Keratinocyte (primary cell): ENCODE measurements at places on chromosomes 6 and 20.

GRCh38 chr6:123763904-123764303, 39.8 kb upstream of the NKAIN2 start:
- no peaks in the 10 kb centered on the region for H3K36me3 ChIP-seq
- DNase-seq = no peak
- no peak overlapping the region for H3K27ac ChIP-seq
- H3K4me1 ChIP-seq = no peaks in the 10 kb centered on the region
- no peak overlapping the region for H3K4me3 ChIP-seq
- no peaks in the 10 kb centered on the region for H3K27me3 ChIP-seq

GRCh38 chr20:60068509-60068908, 110.3 kb downstream of the CDH26 start:
- H3K4me1 ChIP-seq = peaks cover 4% of the 10 kb centered on the region
- no peak for DNase-seq
- H3K36me3 ChIP-seq = no peaks in the 10 kb centered on the region
- H3K4me3 ChIP-seq = no peak overlapping the region
- no peak overlapping the region for H3K27ac ChIP-seq

DNA sequence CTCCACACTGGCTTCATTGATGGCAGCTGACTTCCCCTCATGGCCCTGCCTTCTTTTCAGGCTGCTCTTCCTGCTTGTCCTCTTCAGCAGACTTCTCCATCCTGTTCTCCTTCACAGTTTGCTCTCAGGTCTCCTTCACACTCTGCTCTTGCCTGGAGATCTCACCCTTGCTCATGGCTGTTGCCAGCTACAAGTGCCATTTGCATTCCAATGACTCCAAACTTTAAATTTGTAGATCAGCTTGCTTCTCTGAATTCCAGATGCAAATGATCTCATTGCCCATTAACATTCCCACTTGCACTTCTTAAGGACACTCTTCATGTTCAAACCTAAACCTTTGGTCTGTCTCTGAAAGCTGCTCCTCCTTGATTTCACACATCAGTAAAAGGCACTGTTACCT, 343.0 kb downstream of the QKI start:
- no peaks in the 10 kb centered on the region for H3K27me3 ChIP-seq
- no peak for DNase-seq
- H3K4me1 ChIP-seq = no peaks in the 10 kb centered on the region
- H3K4me3 ChIP-seq = no peak overlapping the region
- no peaks in the 10 kb centered on the region for H3K36me3 ChIP-seq

- DNase-seq = no peak
- no peaks in the 10 kb centered on the region for H3K4me1 ChIP-seq
- no peak overlapping the region for H3K27ac ChIP-seq
Observed at GRCh38 chr6:53992522-53992921, 118.7 kb upstream of the MLIP start.

- no peak for DNase-seq
- no peak overlapping the region for H3K27ac ChIP-seq
- H3K36me3 ChIP-seq = peaks cover 8% of the 10 kb centered on the region
- no peaks in the 10 kb centered on the region for H3K27me3 ChIP-seq
Observed at GRCh38 chr20:33753763-33754162, 22.0 kb downstream of the ZNF341 start.

GRCh38 chr6:166174031-166174430, 6.4 kb upstream of the TBXT start:
- no peak for DNase-seq
- H3K4me1 ChIP-seq = no peaks in the 10 kb centered on the region
- no peak overlapping the region for H3K27ac ChIP-seq
- H3K4me3 ChIP-seq = no peak overlapping the region

- no peaks in the 10 kb centered on the region for H3K27me3 ChIP-seq
- no peak overlapping the region for H3K4me3 ChIP-seq
- H3K4me1 ChIP-seq = no peaks in the 10 kb centered on the region
- DNase-seq = no peak
- H3K36me3 ChIP-seq = no peaks in the 10 kb centered on the region
Observed at GRCh38 chr6:126069449-126069848, 83.1 kb downstream of the TRMT11 start.

DNA sequence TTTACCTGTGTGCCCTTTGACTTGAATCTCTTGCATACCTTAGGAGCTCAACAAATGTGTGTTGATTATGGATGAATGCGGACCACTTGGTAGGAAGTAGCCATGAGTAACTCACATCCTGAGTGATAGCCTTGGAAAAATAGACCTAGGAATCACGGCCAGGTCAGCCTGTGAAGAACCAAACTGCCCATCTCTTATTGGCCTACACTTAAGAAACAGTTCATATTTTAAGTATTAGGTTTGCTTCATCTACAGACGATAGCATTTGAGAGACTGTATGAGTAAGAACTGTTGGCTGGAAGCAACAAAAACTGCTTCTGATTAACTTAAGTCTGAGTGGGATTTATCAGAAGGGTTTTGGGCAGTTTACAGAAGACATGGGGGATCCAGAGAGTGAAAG, 320.1 kb upstream of the PRND start:
- H3K27me3 ChIP-seq = peaks cover 32% of the 10 kb centered on the region
- no peak overlapping the region for H3K27ac ChIP-seq
- H3K36me3 ChIP-seq = no peaks in the 10 kb centered on the region
- DNase-seq = no peak
- H3K4me1 ChIP-seq = peaks cover 2% of the 10 kb centered on the region

GRCh38 chr6:44333273-44333919, 9.1 kb upstream of the SPATS1 start:
- no peak for DNase-seq
- H3K4me3 ChIP-seq = no peak overlapping the region
- no peaks in the 10 kb centered on the region for H3K36me3 ChIP-seq
- no peaks in the 10 kb centered on the region for H3K4me1 ChIP-seq
- no peak overlapping the region for H3K27ac ChIP-seq

- H3K27ac ChIP-seq = no peak overlapping the region
- H3K4me3 ChIP-seq = no peak overlapping the region
- H3K27me3 ChIP-seq = no peaks in the 10 kb centered on the region
- DNase-seq = no peak
- peaks cover 21% of the 10 kb centered on the region for H3K4me1 ChIP-seq
- H3K36me3 ChIP-seq = no peaks in the 10 kb centered on the region
Observed at GRCh38 chr6:137033828-137034227, 10.9 kb downstream of the IL20RA start.

GRCh38 chr6:100300221-100300736, 164.4 kb downstream of the SIM1 start:
- H3K36me3 ChIP-seq = no peaks in the 10 kb centered on the region
- no peaks in the 10 kb centered on the region for H3K27me3 ChIP-seq
- H3K4me1 ChIP-seq = peaks cover 31% of the 10 kb centered on the region

GRCh38 chr20:58492795-58493524, 22.2 kb downstream of the APCDD1L start:
- no peaks in the 10 kb centered on the region for H3K27me3 ChIP-seq
- H3K27ac ChIP-seq = no peak overlapping the region
- no peak overlapping the region for H3K4me3 ChIP-seq

DNA sequence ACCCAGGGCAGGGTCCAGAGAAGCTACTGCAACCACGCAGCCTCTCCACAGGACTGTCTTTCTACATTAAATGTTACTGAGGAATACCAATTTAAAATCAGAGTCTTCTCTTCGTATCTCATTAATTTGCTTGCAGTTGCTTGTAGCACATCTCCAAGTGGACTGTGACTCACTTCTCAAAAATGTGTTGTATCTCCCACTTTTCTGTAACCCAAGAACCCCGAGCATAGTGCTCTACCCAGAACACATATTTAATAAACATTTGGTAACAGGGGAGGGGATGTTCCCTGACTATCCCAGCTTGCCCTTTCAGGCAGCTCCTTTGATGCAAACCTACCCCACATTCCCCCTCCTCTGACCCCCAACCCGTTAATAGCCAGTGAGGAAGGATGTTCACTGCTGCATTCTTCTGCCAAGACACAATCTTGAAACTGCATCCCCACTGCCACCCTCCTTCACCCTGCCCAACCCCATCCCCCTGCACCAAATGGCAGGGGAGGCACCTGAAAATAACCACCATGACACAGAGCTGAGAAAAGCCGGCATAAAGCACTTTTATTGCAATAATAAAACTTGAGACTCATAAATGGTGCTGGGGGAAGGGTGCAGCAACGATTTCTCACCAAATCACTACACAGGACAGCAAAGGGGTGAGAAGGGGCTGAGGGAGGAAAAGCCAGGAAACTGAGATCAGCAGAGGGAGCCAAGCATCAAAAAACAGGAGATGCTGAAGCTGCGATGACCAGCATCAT, 24.2 kb downstream of the FKBP1A start:
- H3K4me1 ChIP-seq = peaks cover 18% of the 10 kb centered on the region
- no peak for DNase-seq
- H3K27me3 ChIP-seq = no peaks in the 10 kb centered on the region
- H3K36me3 ChIP-seq = peaks cover 40% of the 10 kb centered on the region
- no peak overlapping the region for H3K4me3 ChIP-seq

- no peak overlapping the region for H3K27ac ChIP-seq
- DNase-seq = no peak
- H3K4me3 ChIP-seq = no peak overlapping the region
- H3K27me3 ChIP-seq = peaks cover 28% of the 10 kb centered on the region
- no peaks in the 10 kb centered on the region for H3K4me1 ChIP-seq
Observed at GRCh38 chr20:17873410-17874270, 95.0 kb downstream of the SNX5 start.

- peak overlapping the region; percentile 80 for H3K4me3 ChIP-seq
- H3K27me3 ChIP-seq = peaks cover 24% of the 10 kb centered on the region
- H3K4me1 ChIP-seq = peaks cover 11% of the 10 kb centered on the region
- no peak for DNase-seq
- H3K27ac ChIP-seq = no peak overlapping the region
Observed at GRCh38 chr6:135182071-135183001, 1.2 kb downstream of the MYB start.

- H3K27ac ChIP-seq = no peak overlapping the region
- peaks cover 1% of the 10 kb centered on the region for H3K36me3 ChIP-seq
- H3K4me3 ChIP-seq = peak overlapping the region; percentile 79
- no peak for DNase-seq
- peaks cover 19% of the 10 kb centered on the region for H3K27me3 ChIP-seq
Observed at GRCh38 chr6:30260036-30260504, 46.9 kb upstream of the TRIM26 start.

DNA sequence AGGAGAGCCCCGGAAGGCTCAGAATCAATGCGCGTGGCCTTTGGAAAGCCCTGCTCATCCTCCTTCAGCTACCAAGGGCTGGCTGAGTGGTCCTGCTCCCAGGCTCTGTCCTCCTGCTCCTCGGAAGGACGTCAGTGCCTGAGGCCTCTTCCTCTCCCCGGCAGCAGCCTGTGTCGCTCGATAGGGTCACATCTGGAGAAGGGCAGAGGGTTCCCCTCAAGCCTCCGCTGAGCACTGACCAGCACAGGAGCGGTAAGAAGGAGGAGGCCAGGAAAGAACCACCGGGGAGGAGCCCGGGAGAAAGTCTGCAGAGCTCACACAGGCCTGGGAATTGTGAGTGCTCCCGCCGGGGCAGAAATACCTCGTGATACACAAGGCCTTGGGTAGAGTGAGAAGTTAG, 21.2 kb downstream of the KIF25 start:
- H3K36me3 ChIP-seq = no peaks in the 10 kb centered on the region
- H3K27ac ChIP-seq = no peak overlapping the region
- H3K4me3 ChIP-seq = no peak overlapping the region
- no peak for DNase-seq
- H3K27me3 ChIP-seq = peaks cover 39% of the 10 kb centered on the region

DNA sequence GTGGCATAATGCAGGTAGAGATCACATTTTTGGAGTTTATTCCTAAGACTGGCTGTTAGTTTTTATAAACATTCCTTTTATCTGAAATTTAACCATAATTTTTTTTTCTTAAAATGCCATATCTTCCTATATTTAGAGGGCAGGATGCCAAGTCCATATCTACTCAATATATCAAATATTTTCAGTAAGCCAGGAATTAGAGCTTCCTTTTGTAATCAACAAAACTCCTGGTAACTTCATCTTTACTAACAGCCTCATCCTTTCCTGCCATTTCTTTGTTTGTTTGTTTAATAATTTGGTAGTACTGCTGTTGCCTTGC, 136.3 kb downstream of the OLIG3 start:
- H3K4me1 ChIP-seq = no peaks in the 10 kb centered on the region
- no peaks in the 10 kb centered on the region for H3K36me3 ChIP-seq
- H3K27ac ChIP-seq = no peak overlapping the region

DNA sequence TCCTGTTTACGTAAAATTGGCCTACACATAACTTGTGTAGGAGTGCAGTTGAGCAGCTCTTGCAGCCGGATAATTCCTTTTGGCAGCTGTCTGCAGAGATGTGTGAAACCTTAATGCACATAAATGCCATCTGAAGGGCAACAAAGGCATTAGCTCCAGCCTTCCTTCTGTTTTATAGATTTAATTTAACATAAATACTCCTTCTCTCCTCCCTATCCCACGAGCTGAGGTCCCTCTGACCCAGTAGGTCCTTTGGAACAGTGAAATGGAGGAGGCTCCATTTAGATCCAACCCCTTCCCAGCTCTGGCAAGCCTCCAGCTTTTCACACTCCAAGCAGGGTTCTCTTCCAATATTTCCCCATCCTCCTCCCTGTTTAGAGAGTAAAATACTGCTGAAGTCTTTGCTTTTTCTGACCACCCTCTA, 6.5 kb downstream of the PLEKHG1 start:
- no peaks in the 10 kb centered on the region for H3K4me1 ChIP-seq
- no peak for DNase-seq
- H3K27ac ChIP-seq = no peak overlapping the region

DNA sequence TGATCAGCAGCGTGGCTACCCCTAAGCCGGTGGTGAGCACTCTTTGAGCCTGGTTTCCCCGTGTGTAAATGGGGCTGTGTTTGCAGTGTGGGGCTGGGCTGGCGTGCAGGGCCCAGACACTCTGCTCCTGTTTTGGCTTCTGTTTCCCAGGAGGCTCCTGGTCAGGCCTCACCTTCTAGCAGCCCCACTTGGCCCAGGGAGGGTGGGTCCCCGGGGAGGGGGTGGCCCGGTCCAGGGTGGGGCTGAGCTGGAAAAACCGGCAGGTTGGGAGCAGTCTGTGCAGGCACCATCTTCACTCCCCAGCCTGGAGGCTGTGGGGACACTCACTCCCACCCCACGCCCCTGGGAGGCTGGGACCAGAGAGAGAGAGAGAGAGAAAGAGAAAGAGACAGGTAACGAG, 25.3 kb downstream of the CEBPB start:
- H3K4me1 ChIP-seq = no peaks in the 10 kb centered on the region
- no peak overlapping the region for H3K27ac ChIP-seq
- H3K36me3 ChIP-seq = no peaks in the 10 kb centered on the region
- no peak overlapping the region for H3K4me3 ChIP-seq
- no peak for DNase-seq

DNA sequence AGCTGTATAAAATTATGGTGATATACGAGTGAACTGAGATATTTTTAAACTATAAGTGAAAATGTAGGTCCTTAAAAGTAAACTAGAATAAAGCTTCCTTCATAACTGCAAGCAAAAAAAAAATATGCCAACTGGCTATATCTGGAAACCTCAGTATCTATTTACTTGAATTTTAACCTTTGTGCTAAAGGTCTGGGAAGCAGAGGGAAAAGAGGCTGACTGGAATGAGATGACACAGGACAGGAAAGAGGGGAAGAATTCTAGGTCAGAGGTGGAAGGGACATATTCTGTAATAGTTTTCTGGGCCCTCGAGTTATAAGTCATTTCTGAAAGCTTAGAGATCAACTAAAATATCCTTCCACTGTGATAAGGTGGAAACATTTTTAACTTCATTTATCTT, 46.8 kb downstream of the AIG1 start:
- no peak overlapping the region for H3K4me3 ChIP-seq
- H3K36me3 ChIP-seq = peaks cover 3% of the 10 kb centered on the region
- DNase-seq = no peak
- peaks cover 10% of the 10 kb centered on the region for H3K4me1 ChIP-seq

GRCh38 chr6:118367314-118367713, 180.8 kb upstream of the PLN start:
- H3K27me3 ChIP-seq = no peaks in the 10 kb centered on the region
- DNase-seq = no peak
- H3K27ac ChIP-seq = no peak overlapping the region
